Stimulated activated CD4-positive, alpha-beta T cell treated with anti-CD3 and anti-CD28 coated beads, Interleukin-12 subunit alpha, Interleukin-12 subunit beta, amount 100 ng/mL, for 24 hours (primary cell): ENCODE measurements at places on chromosomes 6 and 20.

- no peak for DNase-seq
Measured at GRCh38 chr6:7156643-7157278, 49.0 kb downstream of the RREB1 start.

DNA sequence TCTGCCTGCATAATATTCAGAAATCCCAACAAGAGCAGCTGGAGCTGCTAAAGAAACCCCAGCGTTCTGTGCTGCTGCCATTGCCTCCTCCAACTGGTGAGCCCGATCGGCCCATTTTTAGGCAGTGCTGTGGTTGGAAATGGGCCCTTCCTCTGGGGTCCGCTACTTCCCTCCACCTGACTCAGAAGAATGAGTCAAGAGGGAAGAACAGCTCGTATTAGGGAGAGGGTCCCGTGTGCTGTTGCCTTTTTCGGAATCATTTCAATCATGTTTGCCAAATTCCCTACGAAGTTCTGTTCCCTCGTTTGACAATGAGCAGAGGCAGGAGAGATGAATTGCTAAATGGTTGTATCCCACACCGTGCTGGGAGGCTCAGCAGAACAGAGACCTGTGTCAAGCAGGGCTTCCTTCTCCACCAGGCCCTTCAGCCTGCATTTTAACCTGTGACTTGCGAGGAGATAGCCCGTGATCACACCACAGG is 38.4 kb downstream of the THBS2 start:
- no peak for DNase-seq

DNA sequence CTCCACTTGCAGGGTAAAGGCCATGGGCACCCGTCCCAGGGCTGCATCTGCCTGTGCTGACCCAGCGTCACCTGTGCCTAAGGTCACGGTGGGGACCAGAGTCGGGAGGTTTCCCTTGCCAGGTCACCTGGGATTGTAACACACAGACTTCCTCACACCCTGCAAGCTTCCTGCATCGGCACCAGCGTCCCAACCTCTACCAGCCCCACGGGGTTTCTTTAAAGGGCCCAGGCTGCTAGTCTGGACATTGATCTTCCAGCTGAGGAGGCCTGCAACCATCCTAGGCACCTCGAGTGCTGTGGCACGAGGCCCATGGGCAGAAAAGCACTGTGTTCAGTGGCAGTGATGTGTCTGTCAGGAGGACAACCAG is 12.6 kb downstream of the ACSS1 start:
- DNase-seq: no peak

DNA sequence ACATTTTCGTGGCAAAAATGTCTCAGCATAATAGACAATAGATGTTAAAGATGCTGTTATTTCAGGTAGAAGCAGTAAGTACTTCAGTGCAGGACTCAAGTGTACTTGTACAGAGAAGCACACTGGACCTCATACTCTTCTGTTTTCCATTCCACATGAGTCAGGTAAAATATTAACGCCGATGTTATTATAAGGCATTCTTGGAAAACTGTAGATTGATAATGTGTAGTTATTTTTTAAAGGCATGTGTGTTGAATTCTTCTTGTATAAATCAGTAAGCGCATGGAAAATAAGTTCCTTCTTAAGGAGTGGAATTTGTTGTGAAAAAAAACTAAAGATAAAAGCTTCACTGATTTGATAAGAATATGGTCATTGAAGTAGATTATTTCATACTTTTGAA is 45.8 kb downstream of the DOP1A start:
- DNase-seq: no peak

- DNase-seq: no peak
Measured at GRCh38 chr20:17732907-17733521, 33.2 kb downstream of the BANF2 start.

- DNase-seq: no peak
Measured at GRCh38 chr6:52562911-52563310, 13.9 kb downstream of the TRAM2 start.

- no peak for DNase-seq
Measured at GRCh38 chr6:105591053-105591452, 188.2 kb upstream of the PREP start.

- DNase-seq: no peak
Measured at GRCh38 chr6:26455357-26455970, 2.3 kb upstream of the BTN2A1 start.

DNA sequence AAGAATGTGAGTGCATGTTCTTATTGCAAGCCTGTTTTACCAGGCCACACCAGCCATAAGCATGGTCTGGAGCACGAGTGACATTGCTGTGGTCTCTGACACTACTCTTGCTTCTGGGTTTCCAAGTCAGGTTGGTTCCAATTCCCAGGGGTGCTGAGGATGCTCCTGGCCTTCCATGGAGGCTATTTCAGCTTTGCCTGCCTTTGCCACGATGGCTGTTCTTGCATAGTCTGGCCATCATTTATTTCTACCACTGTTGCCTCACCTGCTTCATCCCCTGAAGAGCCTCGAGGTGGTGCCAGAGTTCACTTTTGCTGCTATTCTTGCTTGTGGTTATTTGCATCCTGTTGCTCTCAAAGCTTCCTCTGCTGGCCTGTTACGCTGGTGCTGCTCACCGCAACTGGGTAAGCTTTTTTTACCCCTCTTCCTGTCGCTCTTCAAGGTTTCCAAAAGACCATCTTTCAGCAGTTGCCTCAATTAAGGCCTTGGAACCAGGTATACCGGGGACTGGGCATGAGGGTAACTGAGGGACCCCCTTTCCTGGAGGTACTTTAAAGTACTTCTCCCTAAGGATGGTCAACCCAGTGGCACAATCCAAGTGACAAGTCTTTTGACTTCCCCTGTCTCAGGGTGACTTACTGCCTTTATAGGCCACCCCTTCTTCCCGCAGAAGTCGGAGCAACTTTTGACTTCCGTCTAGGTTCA is 64.5 kb downstream of the AKAP7 start:
- DNase-seq: peak; percentile 41

DNA sequence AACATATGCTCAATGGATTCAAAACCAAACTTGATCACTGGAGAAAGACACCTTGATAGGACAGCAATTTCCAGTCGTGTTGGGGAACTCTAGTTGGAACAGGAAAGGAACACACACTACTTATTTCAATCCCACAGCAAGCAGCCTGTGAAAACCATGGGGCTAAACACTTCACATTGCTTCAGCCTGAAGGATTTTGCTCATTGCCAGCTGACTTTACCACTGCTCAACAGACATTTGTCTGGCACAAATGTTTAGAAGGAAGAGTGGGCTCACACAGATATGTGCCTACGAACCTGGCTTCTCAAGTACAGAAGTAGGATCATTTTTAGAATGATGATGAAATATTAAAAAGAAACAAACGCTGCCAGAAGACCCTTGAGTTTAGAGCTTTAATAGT is 598.1 kb downstream of the PHF3 start:
- DNase-seq: no peak

DNA sequence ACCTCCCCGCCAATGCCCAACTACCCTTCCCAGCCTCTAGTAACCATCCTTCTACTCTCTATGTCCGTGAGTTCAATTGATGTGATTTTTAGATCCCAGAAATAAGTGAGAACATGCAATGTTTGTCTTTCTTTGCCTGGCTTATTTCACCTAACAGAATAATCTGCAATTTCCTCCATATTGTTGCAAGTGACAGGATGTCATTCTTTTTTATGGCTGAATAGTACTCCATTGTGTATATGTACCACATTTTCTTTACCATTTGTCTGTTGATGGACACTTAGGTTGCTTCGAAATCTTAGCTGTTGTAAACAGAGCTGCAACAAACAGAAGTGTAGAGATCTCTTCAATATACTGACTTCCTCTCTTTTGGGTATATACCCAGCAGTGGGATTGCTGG is 65.0 kb downstream of the RNF217 start:
- no peak for DNase-seq

GRCh38 chr6:28940858-28941683 is 17.3 kb upstream of the TRIM27 start:
- DNase-seq: peak; percentile 70

- DNase-seq: no peak
Measured at GRCh38 chr6:42393339-42393738, 58.4 kb downstream of the TRERF1 start.

GRCh38 chr20:57756921-57757320 is 47.1 kb upstream of the PMEPA1 start:
- DNase-seq: no peak

- no peak for DNase-seq
Measured at GRCh38 chr6:35203680-35204079, 10.1 kb upstream of the SCUBE3 start.

DNA sequence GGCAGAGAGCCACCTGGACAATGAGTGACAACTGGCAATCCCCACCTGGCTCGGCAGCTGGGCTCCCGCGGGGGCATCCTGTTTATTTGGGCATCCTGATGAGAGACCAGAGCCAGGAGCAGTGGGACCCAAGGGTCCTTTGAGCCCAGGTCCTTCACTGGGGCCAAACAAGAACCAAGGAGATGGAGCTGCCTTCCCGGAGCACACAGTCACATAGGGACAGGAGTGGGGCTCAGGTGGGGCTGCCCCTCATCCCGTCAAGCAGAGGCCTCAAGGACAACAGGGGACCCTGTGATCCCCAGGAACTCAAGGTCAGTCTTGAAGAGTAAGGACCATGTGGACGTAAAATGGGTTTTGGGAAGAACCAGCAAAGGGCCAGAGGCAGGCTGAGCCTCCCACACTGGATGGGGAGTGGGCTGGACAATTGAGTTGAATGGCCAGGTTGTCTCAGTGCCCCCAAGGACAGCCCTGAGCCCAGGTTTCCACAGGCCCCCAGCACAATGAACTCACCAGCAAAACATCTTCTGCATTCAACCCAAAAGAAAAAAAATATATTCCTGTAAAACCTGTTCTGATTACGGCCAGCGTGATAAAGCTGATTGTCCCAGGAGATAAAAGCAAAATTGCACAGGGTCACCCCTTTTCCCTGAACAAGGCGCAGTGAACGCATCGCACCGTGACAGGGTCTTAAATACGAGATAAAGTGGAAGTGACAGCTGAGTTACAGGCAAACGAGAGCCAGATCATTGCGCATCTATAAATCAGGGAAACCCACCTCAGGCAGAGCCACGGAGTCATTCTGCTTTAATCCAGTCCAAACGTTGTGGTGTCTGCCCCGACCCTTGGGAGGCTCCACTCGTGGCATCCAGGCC is 86.2 kb downstream of the ANKRD60 start:
- no peak for DNase-seq

DNA sequence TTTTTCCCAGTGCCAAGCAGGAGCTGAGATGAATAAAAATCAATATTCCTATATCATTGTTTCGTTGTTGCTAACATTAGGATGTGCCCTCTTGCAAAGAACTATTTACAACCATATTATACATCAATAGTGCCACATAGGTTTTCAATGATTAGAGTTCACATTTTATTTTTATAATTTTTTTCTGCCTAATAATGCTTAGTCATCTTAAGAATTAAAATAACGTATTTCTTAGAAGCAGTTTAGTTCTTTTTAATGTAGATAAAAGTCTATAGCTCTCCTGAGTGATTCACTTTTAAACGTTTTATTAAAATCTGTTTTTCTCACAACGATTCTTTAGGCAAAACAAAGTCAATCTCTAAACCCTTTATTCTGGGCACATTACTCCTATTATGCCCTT is 71.6 kb downstream of the CHD6 start:
- no peak for DNase-seq

DNA sequence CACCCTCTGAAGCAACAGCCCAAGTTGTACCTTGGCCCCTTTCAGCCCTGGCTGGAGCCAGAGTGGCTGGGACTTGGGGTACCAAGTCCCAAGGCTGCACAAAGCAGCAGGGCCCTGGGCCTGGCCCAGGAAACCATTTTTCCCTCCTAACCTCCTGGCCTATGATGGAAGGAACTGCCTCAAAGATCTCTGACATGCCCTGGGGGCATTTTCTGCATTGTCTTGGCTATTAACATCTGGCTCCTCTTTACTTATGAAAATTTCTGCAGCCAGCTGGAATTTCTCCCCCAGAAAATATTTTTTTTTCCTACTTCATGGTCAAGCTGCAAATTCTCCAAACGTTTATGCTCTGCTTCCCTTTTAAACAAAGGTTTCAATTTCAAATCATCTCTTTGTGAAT is 269.4 kb upstream of the CDYL start:
- no peak for DNase-seq

DNA sequence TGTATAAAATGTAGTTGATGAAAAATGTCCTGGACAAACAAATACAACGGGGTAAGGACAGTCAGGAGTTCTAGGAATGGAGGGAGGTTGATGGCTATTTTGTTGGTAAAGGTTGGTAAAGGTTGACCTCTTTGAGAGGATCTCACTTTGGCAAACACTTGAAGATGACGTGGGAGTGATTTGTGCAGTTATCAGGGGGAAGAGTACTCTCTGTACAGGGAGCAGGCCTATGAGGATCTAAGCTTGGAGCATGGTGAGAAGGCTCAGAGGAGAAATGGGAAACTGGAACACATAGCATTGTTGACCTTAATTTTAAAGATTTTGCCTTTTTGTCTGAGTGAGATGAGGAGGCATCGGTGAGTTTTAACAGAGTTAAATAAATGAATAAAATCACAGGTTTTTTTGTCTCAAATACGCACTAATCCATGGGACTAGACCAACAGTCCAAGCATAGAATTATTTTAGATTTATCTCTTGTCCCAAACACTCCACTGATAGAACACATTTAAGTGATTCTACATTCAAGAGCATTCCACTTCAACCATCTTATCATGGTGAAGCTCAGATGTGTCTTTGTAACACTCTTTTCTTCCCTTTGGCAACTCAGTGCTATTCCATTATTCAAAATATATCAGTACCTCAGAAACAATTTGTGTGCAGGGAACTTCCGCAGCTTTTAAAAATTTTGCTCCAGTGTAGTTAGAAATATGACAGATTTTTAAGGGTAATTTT is 5.7 kb downstream of the LAMA2 start:
- DNase-seq: no peak

DNA sequence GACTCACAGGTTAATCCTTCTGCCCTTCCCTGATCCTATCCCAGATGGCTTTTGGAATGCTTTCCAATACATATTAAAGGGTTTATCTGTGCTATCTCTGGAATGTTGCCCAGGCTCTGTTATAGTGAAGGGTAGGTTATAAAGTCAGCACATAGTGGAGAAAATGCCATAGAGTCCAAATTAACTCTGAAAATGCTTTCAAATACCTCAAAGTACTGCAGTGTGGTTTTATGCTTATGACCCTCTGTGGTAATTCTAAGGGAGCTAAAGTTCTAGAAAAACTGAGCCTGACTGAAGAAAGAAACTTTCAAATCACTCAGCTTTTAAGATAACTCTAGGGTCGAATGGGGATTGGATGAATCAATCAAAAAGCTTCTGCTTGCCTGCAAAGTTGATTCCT is 159.8 kb downstream of the PLCB1 start:
- DNase-seq: no peak

DNA sequence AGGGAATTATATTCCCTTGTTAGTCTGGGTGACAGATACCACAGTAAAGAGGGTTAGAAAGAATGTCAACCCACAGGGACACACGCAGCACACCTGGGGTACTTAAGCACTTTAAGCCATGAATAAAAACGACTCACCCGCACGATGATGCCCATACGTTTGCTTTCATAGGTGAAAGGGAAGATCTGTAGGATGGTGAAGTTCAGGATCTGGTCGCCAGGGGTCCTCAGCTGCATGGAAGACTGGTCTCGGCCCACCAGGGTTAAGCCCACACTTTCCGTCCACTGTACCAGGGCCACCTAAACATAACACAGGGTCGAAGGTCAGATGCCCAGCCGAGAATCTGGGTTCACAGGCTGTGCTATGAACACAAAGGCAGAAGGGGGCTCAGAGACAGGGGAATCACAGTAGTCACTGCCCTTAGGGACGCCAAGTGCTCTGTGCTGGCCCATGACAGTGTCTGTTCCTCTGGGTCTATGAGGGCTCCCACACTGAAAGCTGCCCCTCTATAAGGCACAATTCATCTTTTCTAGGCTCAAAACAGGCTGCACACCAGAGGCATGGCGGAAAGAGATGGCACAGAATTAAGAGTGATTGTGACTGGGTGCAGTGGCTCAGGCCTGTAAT is 96.8 kb upstream of the NFATC2 start:
- DNase-seq: peak; percentile 74

- no peak for DNase-seq
Measured at GRCh38 chr6:7813704-7814103, 87.8 kb downstream of the BMP6 start.
